Right hindlimb (tissue), 1 donor: ENCODE measurements at places on chromosomes 6 and 20.

GRCh38 chr6:130969166-130969565 is 93.9 kb downstream of the EPB41L2 start:
- no peak for DNase-seq

GRCh38 chr6:39188571-39188970 is 40.7 kb downstream of the KCNK5 start:
- DNase-seq = no peak

DNA sequence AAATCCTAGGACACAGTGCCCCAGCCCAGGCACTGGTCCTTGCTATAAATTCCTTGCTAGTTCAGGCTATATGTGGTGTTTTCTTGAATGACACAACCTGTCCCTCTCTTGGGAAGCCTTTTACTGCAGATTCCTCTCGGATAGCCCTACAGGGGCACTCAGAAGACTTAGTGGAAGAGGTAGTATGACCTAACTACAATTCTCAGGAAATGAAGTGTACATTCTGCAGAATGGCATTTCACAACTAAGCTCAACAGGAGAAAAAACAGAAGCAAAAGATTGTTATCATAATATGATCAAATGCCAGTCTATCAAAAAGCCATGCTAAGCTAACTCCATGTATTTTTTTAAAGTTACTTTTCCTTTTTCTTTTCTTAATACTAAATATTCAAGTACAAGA is 66.3 kb upstream of the FBXL4 start:
- DNase-seq = no peak

DNA sequence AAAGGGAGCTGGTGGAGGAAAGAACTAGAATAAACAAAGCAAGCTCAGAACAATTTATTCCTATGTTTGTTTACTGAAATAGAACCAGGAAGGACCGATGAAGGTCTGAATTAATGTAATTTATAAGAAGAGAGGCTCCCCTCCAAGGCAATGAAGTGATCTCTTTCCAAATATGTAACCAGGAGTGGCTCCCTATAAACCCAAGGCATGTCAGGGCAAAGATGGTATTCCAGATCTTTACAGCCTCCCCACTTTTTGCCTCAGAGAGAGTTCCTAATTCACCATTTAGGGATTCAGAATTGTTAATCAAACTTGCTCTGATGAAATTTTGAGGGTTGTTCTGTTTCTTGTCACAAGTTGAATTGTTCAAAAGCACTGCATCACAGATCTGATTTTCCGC is 88.8 kb downstream of the HDGFL1 start:
- DNase-seq = no peak

DNA sequence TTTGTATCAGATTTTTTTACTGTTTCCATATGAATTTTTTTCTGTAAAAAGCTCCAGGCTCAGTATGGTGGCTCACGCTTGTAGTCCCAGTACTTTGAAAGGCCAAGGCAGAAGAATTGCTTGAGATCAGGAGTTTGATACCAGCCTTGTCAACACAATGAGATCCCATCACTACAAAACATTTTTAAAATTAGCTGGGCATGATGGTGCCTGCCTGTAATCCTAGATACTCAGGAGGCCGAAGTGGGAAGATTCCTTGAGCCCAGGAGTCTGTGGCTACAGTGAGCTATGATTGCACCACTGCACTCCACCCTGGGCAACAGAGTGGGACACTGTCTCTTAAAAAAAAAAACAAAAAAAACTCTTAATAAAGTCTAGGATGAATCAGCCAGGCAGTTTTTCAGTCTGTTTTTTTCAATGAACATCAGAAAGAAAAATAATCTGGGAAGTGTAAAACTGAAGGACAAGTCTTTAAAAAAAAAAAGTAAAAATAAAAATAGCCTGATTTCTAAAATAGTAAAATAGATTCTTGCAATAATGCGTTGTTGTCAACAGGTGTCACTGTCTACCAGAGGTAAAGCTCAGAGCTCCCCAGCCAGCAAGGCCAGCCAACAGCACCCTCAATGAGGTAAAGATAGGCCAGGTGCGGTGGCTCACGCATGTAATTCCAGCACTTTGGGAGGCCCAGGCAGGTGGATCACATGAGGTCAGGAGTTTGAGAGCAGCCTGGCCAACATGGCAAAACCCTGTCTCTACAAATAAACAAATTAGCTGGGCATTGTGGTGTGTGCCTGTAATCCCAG is 9.3 kb upstream of the ATG5 start:
- peak; percentile 35 for DNase-seq

- no peak for DNase-seq
These were observed 21.6 kb upstream of the TMEM217 start for GRCh38 chr6:37279366-37280134.

GRCh38 chr20:41249411-41250281 is 67.9 kb downstream of the ZHX3 start:
- DNase-seq = peak; percentile 72

- peak; percentile 35 for DNase-seq
These were observed at the start of gene COL19A1 for GRCh38 chr6:69866351-69866769. TSS of gene COL19A1 (plus strand) at chr6:69866556. CDS start at chr6:69879568, 13,012 bp downstream.

DNA sequence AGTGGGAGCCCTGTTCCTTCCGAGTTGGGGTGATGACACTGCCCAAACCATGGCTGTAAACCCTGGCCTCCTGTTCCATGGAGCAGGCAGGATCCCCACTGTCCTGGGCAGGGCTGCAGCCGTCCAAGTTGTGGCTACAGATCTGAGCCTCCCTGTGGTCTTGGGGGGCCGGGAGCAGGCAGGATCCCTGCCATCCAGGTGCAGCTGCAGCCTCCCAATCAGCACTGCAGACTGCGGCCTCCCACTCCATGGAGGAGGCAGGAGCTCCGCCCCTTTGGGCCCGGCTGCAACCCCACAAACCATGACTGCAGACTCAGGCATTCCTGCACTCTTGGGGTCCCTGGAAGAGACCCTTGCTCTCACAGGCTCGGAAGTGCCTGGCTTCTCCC is 872.1 kb upstream of the GJE1 start:
- no peak for DNase-seq

- no peak for DNase-seq
These were observed 29.3 kb upstream of the IGF2R start for GRCh38 chr6:159939591-159940016.

GRCh38 chr6:123338394-123338793 is 298.4 kb downstream of the TRDN start:
- no peak for DNase-seq

- DNase-seq = no peak
These were observed 145.9 kb downstream of the CCDC170 start for GRCh38 chr6:151639750-151640149.
